Lung (tissue), 17 donors: ENCODE measurements at places on chromosomes 12 and 14.
A peak's percentile ranks its signal among the peaks of the same experiment; 100 is the strongest.

DNA sequence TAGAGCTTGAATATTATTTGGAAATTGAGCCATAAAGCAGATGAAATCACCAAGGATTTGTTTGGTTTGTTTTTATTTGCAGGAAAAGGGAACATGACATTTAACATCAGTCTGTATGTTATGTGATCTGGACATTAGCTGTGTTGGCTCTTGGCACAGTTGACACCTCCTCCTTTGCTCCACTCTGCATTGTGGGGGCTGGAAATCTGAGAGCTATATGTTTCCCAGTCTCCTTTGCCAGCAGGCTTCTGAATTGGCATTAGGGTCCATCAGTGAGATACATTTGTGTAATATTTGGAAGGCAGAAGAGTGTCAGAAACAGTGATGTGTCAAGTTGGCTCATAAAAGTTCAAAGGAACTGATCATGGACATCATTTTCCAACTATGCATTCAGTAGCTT, 322.1 kb upstream of the ATP2B1 start:
- no peak overlapping the region for H3K27ac ChIP-seq
- H3K36me3 ChIP-seq: no peaks in the 10 kb centered on the region
- H3K4me1 ChIP-seq: no peaks in the 10 kb centered on the region
- DNase-seq: no peak
- H3K27me3 ChIP-seq: no peaks in the 10 kb centered on the region

DNA sequence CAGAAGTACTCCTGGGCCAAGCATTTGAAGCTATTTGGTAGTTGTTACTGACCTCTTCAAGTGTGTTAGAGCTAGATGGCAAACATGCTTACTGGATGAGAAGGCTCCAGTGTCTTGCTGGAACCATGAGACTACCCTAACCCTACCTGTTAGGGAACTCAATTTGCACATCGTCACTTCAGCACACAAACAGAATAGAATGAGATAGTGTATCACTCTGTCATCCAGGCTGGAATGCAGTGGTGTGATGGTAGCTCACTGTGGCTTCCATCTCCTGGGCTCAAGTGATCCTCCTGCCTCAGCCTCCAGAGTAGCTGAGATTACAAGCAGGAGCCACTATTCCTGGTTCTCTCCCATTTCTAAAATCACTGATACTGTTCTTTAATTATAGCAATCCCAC, 417.0 kb upstream of the ATXN7L3B start:
- DNase-seq: no peak
- no peaks in the 10 kb centered on the region for H3K36me3 ChIP-seq
- no peaks in the 10 kb centered on the region for H3K27me3 ChIP-seq
- no peak overlapping the region for H3K27ac ChIP-seq
- no peak overlapping the region for H3K4me3 ChIP-seq

DNA sequence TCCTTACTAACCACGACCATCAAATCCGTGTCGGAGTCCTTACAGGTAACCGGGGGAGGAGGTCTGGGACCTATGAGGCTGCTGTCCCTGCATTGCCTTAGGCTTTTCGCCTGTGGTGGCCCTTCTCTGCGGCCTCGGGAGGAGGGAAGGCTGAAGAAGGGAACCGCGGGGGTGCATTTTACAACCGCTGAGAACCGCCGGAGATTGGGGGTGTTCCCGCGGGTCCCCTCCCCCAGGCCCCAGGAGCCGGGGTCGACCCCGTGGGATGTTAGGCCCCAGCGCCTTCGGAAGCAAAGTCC, 549 bp downstream of the GPHN start:
- peak overlapping the region; percentile 90 for H3K4me3 ChIP-seq
- no peak for DNase-seq
- H3K27ac ChIP-seq: peak overlapping the region; percentile 88

DNA sequence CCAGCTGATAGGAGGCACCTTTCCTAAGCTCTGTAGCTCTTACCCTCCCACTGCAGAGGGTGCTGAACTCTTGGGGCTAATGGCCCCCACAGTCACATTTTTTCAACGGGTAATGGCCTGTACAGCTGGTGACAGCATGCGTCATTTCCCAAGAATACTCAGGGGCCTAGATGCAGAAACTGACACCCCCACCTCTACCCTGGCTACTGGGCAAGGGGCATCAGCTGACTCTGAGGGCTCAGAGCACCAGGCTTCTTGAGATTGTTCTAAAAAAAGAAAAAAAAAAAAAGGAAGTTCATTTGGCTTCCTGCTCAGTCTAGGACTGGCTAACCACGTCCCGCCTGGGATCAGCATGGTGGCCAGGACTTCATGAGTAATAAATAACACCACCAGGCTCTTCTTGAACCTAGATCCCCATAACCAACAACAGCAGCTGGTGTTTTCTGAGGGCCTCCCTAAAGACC, 35.2 kb downstream of the ZFP36L1 start:
- peak; percentile 37 for DNase-seq
- no peak overlapping the region for H3K4me3 ChIP-seq
- H3K27me3 ChIP-seq: no peaks in the 10 kb centered on the region
- H3K27ac ChIP-seq: no peak overlapping the region
- peaks cover 42% of the 10 kb centered on the region for H3K4me1 ChIP-seq
- no peaks in the 10 kb centered on the region for H3K36me3 ChIP-seq

- H3K36me3 ChIP-seq: no peaks in the 10 kb centered on the region
- no peak for DNase-seq
- H3K27me3 ChIP-seq: no peaks in the 10 kb centered on the region
- peaks cover 4% of the 10 kb centered on the region for H3K4me1 ChIP-seq
- H3K27ac ChIP-seq: no peak overlapping the region
These were observed 82.3 kb downstream of the SSPN start for GRCh38 chr12:26277506-26278246.

- H3K4me3 ChIP-seq: no peak overlapping the region
- no peaks in the 10 kb centered on the region for H3K36me3 ChIP-seq
- DNase-seq: peak; percentile 58
- peaks cover 4% of the 10 kb centered on the region for H3K4me1 ChIP-seq
- no peaks in the 10 kb centered on the region for H3K27me3 ChIP-seq
These were observed 2.7 kb upstream of the RABGGTA start for GRCh38 chr14:24274101-24274543.

DNA sequence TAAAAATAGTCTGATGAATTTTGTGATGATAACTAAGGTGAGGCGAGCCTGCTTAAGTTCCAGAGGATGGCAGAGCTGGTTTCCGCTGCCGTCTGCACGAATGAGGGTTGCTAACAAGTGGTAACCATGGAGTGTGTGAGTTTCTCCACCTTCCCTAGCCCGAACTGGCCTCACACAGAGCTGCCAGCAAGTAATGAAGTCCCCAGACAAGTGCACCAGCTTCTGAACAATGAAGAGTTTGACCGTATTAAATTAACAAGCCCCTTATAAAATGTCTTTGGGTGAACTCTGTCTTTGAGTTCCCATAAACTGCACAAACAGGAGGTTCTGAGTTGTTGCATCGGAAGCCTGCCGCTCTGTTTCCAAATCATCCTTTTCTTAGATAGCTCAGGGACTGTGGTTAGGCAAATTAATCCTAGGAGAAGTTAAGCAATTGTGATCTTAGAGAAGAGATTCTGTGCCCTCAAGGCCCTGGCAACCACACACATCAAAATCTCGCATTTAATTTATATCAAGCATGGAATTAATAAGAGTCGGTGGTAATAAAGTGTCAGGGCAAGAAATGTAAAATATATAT, 274.1 kb upstream of the DAAM1 start:
- H3K36me3 ChIP-seq: no peaks in the 10 kb centered on the region
- no peak overlapping the region for H3K27ac ChIP-seq
- peaks cover 4% of the 10 kb centered on the region for H3K4me1 ChIP-seq
- no peak overlapping the region for H3K4me3 ChIP-seq
- DNase-seq: no peak
- no peaks in the 10 kb centered on the region for H3K27me3 ChIP-seq

GRCh38 chr14:38838979-38839323, 264.1 kb downstream of the SEC23A start:
- no peaks in the 10 kb centered on the region for H3K27me3 ChIP-seq
- H3K4me3 ChIP-seq: no peak overlapping the region
- H3K36me3 ChIP-seq: no peaks in the 10 kb centered on the region

GRCh38 chr12:104751594-104751993, 206.5 kb downstream of the SLC41A2 start:
- H3K4me3 ChIP-seq: no peak overlapping the region
- H3K36me3 ChIP-seq: no peaks in the 10 kb centered on the region
- peaks cover 5% of the 10 kb centered on the region for H3K4me1 ChIP-seq
- no peak for DNase-seq
- H3K27ac ChIP-seq: no peak overlapping the region

DNA sequence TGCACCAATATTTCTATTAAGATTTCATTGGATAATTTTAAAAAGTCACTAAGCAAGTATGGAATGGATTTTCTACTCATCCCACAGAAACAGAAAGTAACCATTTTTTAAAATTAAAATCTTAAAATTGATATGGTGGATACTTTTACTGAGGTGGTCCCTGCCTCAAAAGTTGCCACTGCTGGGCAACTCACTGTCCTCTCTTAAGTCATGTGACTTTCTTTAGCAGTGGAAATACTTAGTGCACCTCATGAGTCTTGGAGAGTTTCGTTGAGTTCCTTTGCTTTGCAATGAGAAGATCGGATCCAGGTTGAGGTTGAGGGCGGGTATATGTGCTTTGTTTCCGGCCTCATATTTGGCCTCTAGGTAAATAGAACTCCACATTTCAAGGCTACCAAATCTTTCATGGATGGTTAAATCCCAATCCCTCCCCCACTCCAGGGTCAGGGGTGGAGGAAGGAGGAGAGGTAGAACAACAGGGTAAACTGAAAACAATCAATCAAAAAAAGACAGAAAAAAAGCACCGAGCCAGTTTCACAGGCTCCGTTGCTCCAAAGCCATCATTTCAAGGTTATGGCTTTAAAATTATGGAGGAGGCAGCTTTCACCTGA, 39.5 kb upstream of the DUSP6 start:
- no peaks in the 10 kb centered on the region for H3K36me3 ChIP-seq
- peaks cover 9% of the 10 kb centered on the region for H3K4me1 ChIP-seq
- no peak overlapping the region for H3K4me3 ChIP-seq

- no peaks in the 10 kb centered on the region for H3K36me3 ChIP-seq
- no peaks in the 10 kb centered on the region for H3K27me3 ChIP-seq
- no peaks in the 10 kb centered on the region for H3K4me1 ChIP-seq
- H3K27ac ChIP-seq: no peak overlapping the region
These were observed 44.0 kb downstream of the TFCP2 start for GRCh38 chr12:51128919-51129318.

GRCh38 chr12:49912345-49913255, 8.9 kb upstream of the FAIM2 start:
- no peak overlapping the region for H3K27ac ChIP-seq
- DNase-seq: no peak
- H3K27me3 ChIP-seq: no peaks in the 10 kb centered on the region
- H3K36me3 ChIP-seq: no peaks in the 10 kb centered on the region
- H3K4me1 ChIP-seq: no peaks in the 10 kb centered on the region

- H3K4me1 ChIP-seq: no peaks in the 10 kb centered on the region
- H3K36me3 ChIP-seq: no peaks in the 10 kb centered on the region
- no peak for DNase-seq
- no peak overlapping the region for H3K27ac ChIP-seq
- H3K4me3 ChIP-seq: no peak overlapping the region
These were observed 150.1 kb downstream of the CAPZA3 start for GRCh38 chr12:18888047-18888446.
